NCI-H1105 (cell line): ENCODE measurements at places on chromosomes 7 and 10.

DNA sequence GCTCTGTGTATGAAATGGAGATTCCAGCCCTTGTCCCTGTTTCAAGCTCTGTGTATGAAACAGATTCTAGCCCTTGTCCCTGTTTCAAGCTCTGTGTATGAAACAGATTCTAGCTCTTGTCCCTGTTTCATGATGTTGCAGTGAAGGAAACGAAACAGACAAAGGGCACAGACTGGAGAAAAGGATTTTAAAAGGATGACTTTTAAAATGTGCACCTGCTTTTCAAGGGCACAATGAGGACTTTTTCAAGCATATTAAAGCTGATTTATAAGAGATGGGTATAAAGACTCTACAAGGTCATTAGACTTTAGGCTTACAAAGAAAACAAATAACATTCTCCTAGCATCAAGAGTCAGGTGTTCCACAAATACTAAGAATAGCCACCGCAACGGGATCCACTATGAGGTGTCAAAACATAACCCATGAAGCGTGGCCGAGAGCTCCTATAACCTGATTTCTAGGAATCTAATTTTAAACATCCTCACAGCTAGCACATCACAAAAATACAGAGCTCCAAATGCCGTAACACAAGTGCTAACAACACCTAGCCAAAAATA is 29.0 kb downstream of the DIP2C start:
- DNase-seq: no peak

DNA sequence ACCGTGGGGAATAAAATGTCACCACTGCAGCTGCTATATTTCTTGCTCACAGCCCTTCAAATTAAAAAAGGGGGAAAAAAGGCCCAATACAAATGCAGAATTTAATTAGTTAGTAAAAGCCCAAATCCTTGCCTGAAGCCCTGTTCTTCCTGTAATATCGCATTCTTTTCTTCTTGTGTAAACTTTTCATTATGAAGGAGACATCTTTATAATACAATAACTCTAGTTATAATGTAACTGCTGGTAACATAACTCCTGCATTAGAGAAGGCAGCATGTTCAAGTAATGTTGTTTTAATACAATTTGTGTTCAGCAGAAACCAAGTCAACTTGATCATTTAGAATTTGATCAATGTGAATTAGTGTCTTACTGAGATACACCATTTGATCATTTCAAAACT is 250.9 kb downstream of the CHCHD3 start:
- no peak for DNase-seq

GRCh38 chr7:95602421-95602820 is 6.1 kb upstream of the PDK4 start:
- DNase-seq: no peak

DNA sequence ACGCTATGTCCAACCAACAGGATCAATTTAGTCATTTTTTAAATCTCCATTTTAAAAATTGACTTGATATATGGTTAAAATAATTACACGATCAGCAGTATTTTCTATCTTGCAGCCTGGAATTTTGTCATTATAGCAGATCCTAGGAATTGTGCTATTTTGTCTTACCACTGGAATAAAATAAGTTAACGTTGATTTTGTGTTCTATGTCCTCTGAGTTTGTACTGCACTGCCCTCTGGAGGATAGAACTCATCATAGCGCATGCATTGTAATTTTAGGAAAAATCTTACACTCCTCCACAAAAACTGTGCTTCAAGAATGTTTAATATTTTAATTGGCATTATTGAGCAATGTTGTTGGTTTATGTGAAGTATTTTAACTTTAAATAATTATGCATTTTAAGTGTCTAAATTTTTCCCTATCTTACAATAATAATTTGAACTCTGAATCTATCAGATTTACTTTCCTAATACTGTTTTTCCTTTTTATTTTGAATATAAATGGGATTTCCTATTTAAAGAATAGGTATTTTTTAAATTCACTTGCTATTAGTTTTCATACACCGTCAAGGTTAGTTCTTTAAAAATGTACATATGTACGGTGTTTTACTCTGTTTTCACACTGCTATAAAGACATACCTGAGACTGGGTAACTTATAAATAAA is 220.1 kb downstream of the PPP1R3A start:
- peak; percentile 8 for DNase-seq

- DNase-seq: no peak
Measured at GRCh38 chr7:2616387-2617324, 15.1 kb upstream of the TTYH3 start.

GRCh38 chr7:80335511-80336231 is 176.2 kb downstream of the GNAT3 start:
- DNase-seq: no peak

DNA sequence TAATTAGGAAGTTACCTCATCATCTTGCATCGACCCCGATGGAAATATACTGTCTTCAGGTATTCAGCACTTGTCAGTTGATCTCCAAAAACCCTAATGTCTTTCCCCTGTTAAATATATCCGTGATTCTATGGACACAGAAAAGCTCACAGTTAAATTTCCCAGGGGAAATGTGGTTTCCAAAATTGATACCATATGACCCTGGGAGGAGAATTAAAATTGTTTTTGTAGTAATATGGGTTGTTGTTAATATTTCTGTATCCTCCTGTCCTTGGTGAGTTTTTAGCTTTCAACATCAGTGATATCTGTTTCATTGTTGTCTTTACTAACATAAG is 132.1 kb downstream of the CELF2 start:
- no peak for DNase-seq

- DNase-seq: peak; percentile 24
Measured at GRCh38 chr10:100656454-100656853, 88.9 kb upstream of the PAX2 start.

DNA sequence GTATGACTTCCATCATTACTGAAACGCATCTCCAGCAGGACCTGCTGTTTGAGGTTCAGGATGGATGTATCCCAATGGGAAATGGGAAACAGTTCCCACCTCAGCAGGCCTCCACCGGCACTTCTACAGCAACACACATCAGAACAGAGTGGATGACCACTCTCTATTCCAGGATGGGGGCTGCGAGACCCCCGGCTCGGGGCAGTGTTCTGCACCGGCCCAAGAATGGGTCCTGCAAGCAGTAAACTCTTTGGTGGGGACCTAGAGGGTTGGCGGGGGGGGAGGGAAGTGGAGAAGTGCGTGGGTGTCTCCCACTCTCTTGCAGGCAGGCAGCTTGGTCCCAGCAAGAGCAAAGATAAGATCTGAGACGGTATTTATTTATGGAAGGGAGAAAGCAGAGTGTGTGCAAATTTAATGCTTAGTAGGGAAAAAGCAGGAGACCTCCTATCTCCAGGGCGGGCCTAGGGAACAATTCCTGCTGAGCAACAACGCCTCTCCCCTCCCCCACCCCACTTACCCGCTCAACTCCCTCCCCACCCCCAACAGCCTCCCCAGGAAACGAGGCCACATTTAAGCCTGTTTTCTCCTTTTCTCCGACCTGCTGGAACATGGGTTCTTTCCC is 4.0 kb downstream of the SFMBT2 start:
- DNase-seq: no peak

DNA sequence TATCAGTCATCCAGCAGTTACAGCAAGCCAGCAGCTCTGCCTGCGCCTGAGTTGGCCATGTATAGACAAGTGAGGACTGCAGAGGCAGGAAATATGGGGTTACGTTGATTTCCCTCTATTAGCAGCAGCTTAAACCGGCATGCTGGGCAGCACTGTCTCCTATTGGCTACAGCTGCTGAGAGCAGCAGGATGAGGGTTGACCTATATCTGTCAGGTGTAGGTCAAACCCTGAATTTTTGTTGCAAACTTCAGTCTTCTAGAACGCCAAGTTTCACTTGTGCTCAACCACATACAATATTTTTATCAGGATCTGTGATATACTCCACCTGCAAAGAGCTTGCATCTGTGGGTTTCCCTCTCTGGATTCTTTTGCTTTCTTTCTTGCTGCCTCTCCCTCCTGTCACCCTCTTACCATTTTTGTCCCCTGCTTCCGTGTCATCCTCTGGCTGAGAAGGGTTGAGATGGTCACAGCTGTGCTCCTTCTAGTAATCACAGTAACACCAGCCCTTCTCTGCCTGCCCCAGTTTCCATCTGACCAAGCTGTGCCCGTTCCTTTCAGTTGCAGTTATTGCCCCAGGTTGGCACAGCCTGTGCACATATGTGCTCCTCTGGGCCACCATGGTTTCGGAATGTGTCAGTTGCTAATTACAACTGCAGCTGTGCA is 23.8 kb upstream of the GLCCI1 start:
- DNase-seq: no peak

DNA sequence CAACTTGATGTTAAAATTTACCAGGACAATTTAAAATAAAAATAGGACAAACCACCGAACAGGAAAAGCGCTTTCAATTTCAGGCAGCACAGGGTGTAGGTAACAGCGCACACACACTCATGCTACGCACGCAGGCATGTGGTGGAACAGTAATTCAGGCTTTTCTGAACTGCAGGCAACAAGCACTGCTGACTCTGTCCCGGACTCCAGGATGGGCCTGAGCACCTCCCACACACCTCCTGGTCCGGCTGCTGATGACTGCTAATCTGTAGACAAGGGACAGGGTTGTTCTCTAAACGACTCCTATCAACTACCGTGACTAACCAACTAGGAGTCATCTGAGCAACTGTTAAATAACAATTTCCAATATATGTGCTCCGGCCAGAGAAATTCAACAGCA is 192.6 kb upstream of the FRMD4A start:
- no peak for DNase-seq
